Skin of body (tissue), 3 donors: ENCODE measurements at places on chromosomes 7 and 10. TPM values are rescaled to one million over a fixed set of nuclear protein-coding genes. Genes with fewer than 3 reads are reported as not detected.

DNA sequence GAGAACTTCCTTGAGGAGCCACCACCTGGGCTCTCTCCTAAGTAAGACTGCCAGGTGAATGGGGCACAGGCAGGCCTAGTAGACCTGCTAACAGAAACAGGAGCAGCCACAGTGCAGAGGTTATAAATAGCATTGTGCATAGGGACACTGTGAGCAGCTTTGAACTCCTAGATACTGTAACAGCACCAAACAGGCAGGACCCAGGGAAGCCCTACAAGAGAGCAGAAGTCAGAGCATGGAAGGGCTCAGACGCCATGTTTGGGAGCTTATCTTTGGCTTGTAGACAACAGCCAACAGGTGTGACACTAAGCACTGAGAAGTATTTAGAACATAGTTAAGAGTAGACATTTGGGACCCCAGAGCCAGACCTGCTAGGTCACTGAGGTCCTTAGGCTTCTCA, 14.5 kb downstream of the XRCC2 start:
- DNase-seq, result no peak

DNA sequence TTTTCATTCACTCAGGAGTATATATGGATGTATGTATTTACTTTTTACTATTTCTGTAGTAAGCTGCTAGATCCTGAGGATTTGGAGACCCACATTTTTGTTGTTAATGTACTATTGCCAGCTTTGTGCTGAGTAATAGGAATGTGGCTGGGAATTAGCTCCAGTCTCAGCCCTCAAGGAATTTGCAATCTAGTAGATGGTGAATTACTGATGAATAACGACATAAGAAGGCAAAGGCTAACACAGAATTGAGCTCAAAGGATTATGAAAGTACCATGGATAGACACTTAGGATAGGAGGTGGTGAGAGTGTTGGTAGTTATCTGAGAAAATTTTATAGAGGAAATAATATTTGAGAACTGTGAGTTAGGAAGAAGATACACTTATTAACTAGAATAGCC, 19.9 kb downstream of the CASD1 start:
- no peak for DNase-seq

DNA sequence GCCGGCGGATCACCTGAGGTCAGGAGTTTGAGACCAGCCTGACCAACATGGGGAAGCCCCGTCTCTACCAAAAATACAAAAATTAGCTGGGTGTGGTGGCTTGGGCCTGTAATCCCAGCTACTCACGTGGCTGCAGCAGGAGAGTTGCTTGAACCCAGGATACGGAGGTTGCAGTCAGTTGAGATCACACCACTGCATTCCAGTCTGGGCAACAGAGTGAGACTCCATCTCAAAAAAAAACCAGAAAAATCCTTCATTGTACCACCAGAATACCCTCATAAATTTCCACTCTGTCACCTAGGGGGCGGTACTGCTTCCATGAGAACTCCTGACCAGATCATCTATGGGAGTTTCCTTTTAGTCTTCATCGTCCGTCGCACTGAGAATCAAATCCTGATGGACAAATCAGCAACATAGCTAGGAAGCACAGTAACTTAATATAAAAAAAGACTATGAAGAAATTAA, 225.8 kb upstream of the KLF14 start:
- no peak for DNase-seq

DNA sequence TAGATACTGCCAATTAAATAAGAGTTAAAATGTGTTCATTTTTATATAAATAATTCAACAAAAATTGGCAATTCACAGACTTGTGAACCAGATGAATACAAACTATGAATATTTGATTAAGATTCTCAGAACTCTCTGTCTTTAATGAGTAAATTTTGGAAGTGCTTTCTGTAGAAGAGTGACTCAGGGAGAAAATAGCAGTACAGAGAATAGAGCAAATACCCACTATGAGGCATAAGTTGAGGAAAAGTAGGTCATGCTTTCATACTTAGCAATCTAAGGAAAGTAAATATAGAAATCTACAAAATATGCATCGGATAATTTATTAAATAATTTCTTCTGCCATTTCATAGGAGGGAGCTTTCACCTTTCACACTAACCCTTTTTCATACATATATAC, 117.7 kb upstream of the TMEM106B start:
- DNase-seq, result no peak

FEZF1 gene
- total RNA-seq, result not detected

- no peak for DNase-seq
Observed at GRCh38 chr7:37833818-37834146, 14.6 kb upstream of the NME8 start.

- DNase-seq, result peak; percentile 90
Observed at GRCh38 chr7:2018569-2019460, 213.9 kb downstream of the MAD1L1 start.

- DNase-seq, result peak; percentile 66
Observed at GRCh38 chr10:112532189-112532588, 85.2 kb downstream of the VTI1A start.

GRCh38 chr7:1675673-1676549, 5.8 kb downstream of the ELFN1 start:
- no peak for DNase-seq

VWC2 gene
- total RNA-seq, result 0.49 TPM

DNA sequence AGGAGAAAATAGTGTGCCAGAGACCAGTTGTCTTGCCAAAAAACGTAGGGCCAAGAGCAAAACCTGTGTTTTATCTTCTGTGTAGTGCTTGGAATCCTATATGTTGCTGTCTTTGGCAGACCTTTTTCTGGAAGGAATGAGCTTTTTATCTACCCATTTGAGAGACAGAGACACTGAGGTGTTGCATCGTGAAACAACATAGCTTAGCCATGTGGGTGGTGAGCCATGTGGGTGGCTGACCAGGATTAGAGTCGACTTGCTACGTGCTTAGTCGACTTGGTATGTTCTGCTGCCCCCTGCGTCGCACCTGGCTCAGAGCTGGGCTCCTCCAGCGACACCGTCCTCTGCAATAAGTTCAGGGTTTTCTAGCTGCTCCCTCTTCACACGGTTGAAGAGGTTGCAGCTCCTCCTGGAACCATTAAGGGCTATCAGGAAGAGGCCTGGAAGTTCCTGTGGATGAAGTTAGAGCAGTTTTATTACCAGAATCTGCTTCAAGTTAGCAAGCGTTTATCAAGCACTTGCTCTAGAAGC, 175.8 kb downstream of the SH2D4B start:
- no peak for DNase-seq

GBX1 gene
- total RNA-seq, result 0.30 TPM

GRCh38 chr10:132483394-132483793, 54.2 kb upstream of the INPP5A start:
- no peak for DNase-seq

SPDYE2B gene
- not detected for total RNA-seq

GRCh38 chr10:15863733-15864132, 3.4 kb upstream of the MINDY3 start:
- no peak for DNase-seq

AEBP1 gene
- total RNA-seq, result 56.3 TPM

DNA sequence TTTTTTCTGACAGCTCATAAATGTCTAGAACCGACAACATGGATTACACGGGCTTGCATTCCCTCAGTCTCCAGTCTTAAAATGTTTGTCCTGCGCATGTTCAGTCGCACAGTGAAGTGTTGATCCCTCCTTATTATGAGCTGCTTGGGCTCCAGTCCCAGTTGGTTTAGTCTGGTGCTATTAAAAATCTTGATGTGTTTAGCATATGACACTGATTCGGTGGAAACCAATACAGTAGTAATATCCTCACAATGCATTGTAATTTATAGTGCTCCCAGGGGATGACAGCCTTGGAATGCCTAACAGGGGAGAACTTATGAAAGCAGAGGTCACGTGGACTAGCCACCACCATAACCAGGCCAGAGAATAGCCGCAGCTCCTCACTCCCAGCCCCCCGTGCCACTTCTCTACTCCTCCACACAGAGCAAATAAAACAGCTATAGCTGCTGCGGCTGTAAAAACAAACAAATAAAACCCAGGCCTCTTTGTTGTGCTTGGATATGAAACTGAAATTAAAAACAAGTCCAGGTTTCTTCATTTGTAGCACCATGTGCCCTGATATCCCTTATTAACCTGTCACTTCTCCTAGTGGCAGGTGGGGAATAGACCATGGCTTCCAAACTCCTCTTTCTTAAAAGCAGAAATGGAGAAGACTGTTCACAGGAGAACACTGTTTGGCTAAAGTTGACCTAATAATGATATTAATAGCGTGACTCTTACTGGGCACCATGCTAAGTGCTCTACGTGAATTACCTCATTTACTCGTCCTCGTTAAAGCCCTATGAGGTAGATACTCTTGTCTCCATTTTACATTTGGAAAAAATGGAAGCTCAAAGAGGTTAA, 7.7 kb downstream of the DPCD start:
- DNase-seq, result peak; percentile 51

MMD2 gene
- not detected for total RNA-seq

DNA sequence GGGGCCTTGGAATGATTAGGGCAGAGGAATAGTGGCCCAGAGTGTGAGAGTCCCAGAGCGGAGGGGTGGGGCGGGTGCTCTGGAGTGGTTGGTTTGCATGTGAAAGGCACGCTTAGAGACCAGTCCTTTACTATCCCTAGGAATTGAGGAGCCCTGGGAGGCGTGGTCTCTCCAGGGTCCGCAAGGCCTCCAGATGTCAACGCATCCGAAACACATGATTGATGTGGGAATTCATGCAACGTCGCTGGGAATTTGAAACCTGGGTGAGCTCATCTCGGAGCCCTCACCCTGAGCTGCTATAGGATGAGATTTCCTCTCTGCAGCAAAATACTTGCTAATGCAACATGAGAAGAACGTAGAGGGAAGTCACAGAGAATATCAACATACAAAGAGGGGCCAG, 51.2 kb downstream of the NPTX2 start:
- no peak for DNase-seq

DNA sequence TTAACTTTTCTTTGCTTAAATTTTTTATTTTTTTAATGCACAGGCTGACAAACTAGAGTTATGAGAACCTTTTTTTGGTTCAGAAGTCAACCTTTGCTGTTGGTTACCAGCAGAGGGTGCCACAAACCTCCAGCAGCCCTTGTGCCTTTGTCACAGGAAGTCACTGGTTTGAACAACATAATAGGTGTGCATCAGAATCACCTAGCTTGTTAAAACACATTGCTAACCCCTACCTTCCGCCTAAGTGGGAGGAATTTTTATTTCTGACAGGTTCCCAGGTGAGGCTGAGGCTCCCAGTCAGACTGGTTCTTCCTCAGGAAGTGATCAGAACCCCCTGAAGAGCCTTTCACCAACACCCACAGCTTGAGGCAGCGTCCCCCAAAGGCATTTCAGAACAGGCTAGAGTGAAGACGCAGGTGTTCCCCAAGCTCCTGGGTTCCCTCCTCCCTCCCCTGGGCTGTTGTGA, 22.6 kb upstream of the VDAC2 start:
- DNase-seq, result peak; percentile 36

DNA sequence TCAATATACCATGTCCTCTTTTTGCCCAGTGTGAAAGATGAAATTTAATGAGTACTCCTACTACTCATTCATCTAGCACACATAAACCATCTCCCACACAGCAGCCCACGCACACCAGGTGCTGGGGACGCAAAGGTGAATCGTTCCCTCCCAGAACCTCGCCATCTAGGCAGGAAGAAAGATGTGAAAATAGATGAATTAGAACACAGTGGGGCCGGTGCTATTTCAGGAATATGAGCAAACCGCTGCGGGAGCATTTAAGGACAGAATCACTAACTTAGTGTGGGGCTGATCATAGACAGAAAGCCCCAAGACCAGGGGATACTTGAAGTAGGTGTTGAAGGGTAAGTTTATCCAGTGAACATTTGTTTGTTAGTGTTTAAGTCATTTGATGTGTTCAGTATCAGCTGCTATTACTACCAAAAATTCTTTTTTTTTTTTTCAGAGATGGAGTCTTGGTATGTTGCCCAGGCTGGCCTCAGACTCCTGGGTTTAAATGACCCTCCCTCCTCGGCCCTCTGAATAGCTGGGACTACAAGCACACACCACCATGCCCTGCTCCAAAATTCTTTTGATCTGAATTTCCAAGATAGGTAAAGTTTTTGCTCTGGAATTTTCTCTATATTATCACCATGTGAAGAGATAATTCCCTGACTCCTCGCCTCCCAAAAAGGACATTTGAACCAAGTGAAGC, 48.8 kb downstream of the CPXM2 start:
- no peak for DNase-seq

- no peak for DNase-seq
Observed at GRCh38 chr10:14282276-14282675, 48.4 kb downstream of the FRMD4A start.

- DNase-seq, result no peak
Observed at GRCh38 chr10:15118615-15119014, 21.5 kb downstream of the RPP38 start.
